Stimulated activated CD8-positive, alpha-beta memory T cell treated with anti-CD3 and anti-CD28 coated beads, Interleukin-7, amount 100 ng/mL, for 1 hour (primary cell): ENCODE measurements at places on chromosomes 2 and 18.

DNA sequence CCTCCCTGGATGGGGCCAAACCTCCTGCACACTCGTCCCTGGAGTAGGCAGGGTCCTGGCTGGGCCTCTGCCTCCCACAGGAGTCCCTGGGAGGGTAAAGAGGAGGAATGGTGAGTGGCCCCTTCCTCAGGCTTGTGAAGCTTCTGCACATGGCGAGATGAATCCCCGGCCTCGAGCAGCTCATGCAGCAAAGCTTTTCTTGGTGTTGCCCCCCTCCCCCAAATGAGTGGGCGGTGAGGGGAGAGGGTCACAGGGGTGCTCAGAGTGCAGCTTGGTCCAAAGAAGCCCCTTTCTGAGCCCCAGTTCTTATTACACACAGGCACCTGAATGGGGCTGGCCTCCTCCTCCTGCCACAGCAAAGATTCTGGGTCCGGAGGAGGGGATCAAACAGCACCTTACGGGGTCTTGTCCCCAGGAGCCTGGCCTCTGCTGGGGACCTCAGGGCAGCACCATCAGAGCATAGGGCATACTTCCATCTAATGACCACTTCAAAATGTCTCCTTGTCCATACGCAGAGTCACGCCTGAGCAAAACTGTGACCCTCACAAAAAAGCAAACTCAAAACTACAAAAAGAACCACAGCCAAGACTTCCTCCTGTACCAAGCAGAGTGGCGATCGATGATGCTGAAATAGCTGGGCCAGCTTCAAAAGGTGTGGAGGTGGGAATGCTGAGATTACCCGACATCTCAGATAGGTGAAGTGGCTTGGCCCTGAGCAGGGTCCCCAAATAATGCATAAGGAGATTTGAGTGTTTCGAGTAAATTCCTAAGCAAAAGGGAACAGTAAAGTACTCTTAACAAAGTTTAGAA is 148.4 kb upstream of the TWIST2 start:
- no peak for DNase-seq

DNA sequence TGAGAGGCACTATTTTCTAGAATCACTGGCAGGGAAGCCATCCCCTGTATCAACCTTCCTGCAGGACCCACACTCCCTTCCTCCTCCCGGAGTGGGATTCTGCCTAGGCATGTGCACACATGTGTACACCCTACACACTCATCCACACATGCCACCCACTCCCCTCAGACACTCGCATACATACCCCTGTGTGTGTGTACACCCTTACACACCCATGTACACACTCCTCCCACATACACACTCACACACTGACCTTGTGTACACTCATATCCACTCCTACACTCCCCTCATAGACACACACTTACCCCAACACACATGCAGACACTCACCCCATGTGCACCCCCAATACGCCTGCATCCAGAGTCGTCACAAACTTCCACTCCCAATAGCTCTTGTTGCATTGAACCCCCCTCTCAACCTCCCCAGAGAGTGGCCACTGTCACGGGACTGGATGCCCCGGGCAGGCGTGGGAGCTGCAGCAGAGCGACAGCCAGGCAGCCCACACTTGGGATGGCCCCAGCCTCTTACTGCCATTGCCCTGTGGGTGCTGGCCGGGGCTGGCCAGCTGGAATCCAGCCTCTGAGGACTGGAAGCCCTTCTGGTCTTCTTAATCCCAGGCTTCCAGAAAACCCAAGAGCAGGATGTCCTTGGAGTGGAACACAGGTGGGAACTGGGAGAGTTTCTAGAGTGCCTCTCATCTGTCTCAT is 251.0 kb downstream of the LOXHD1 start:
- no peak for DNase-seq

DNA sequence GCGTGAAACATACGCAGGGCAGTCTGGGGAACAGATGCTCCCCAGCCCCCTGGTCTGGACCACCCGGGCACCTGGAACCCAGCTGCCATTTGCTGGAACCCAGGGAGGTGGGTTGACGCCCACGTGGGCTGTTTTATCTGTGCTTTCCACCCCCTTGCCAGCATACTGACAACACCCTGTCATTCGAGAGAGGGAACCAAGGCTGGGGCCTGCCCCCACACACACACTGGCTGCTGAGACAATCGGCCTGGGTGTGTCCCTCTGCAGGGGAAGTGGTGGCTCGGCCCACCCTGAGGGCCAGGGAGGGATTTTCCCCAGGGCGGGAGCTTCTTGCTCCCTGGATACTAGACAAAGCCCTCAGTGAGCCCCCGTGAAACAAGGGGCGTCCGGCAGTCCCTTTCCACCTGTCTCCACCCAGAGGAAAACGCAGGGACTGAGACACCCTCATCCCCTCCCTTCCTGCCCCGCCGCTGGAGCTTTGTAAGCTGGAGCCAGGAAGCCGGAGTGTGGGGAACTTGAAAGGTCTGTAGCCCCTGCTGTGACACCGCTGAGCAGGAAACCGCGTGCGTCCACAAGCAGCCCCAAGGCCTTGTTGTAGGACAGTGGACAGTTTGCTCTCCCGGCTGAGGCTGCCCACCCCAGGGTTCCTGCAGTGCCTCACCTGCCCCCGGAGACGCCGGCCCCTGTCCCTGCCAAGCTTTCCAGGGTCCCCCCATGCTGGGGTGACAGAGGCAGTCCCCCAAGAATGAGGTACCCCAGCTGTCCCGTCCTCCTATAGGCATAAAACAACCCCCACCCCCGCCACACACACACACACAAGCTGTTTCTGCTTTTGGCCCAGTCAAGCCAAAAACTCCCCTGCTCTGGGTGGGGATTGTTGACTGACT is 14.1 kb upstream of the KLF11 start:
- no peak for DNase-seq

- no peak for DNase-seq
Measured at GRCh38 chr18:60893355-60894097, 439.7 kb upstream of the CDH20 start.

DNA sequence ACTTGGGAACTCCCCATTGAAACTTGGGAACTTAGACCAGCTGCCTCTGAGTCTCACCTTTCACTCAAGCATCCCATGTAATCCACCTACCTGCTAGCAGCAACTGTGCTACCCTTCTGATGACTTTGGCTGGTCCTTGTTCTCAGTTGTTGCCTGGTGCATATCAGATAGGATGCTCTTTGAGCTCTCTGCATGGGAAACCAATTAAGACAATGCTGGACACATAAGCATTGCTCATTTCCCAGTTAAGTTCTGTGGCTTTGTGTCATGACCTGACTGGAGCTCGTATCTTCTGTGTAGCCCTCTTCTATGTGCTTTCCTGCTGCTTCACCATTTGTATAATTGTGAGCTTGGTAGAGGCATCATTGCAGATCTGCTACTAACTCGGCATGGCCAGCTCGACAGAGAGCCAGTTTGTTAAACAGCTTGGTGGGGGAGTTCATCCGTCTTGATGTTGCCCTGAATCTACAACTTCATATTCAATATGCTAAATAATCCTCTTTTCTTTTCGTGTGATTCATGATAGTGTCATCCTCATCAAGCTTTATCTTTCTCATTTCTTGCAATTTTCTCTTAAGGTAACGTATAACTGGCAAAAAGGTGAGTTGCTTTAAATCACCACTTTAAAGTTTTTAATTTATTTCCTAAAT is 447.5 kb upstream of the SLC14A2 start:
- DNase-seq = no peak

GRCh38 chr2:174858745-174859144 is 94.5 kb upstream of the CHRNA1 start:
- DNase-seq = no peak

DNA sequence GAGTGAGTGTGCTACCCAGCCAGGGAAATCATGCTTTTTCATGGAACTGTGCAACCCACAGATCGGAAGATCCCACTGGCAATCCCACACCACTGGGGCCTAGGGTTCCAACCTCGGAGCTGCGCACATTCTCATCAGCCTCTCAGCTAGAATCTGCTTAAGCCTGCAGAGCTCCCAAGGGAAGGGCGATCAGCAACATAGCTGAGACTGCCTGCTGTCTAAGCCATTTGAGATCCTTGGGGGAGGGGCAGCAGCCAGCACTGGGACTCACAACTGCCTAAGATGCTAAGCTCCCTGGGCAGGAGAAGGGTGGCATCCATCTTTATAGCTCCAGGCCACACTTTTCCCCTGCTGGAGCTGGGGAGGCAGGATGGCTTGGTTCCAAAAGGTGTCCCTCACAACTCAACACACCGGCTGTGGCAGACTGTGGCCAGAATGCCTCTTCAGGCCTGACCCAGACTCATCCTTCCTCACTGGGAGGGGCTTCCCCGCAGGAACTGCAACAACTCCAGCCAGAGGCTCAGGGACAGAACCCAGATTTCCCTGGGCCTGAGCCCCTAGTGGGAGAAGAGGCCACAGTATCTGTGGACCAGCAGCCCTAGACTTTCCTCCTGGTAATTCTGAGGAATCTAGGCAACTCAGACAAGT is 1133.3 kb upstream of the PIK3C3 start:
- no peak for DNase-seq

- no peak for DNase-seq
Measured at GRCh38 chr2:126643972-126644371, 12.0 kb upstream of the GYPC start.

GRCh38 chr2:237178396-237178795 is 92.7 kb downstream of the COPS8 start:
- DNase-seq = no peak

- no peak for DNase-seq
Measured at GRCh38 chr2:109129921-109130722, 1.1 kb downstream of the SH3RF3 start.

GRCh38 chr18:22448238-22448637 is 30.5 kb upstream of the CTAGE1 start:
- DNase-seq = no peak

GRCh38 chr18:41501848-41502247 is 453.2 kb upstream of the PIK3C3 start:
- no peak for DNase-seq
